Vagina (tissue), 2 donors: ENCODE measurements at places on chromosomes 3 and 15. TPM values are rescaled to one million over a fixed set of nuclear protein-coding genes. Genes with fewer than 3 reads are reported as not detected.

GRCh38 chr15:70090436-70091296 lies 7.1 kb downstream of the TLE3 start:
- DNase-seq: no peak

- DNase-seq: no peak
Observed at GRCh38 chr15:98263787-98264186, 303.3 kb downstream of the ARRDC4 start.

DNA sequence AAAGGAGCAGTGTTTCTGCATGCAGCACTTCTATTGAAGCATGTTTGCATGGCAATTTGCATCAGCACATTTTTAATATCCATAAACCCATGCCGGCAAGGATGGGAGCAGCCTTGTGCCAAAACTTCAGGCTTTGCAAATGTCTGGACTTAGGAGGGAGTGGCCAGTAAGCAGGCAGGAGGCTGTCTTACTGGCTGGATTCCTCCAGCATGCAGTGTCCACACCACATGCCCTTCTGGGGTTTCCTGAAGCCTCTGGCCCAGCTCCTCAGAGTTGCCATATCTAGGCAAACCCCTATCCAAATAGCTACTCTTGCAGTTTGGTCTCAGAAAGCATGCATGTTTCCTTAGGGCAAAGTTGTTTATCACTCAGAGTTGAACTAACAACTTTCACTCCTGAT lies 139.1 kb upstream of the MRPS22 start:
- DNase-seq: no peak

GRCh38 chr3:179852142-179852905 lies 184.4 kb downstream of the PEX5L start:
- no peak for DNase-seq

GRCh38 chr3:170909129-170909903 lies 879 bp upstream of the EIF5A2 start:
- peak; percentile 87 for DNase-seq

- peak; percentile 13 for DNase-seq
Observed at GRCh38 chr15:48400086-48400485, 68.9 kb downstream of the DUT start.

DNA sequence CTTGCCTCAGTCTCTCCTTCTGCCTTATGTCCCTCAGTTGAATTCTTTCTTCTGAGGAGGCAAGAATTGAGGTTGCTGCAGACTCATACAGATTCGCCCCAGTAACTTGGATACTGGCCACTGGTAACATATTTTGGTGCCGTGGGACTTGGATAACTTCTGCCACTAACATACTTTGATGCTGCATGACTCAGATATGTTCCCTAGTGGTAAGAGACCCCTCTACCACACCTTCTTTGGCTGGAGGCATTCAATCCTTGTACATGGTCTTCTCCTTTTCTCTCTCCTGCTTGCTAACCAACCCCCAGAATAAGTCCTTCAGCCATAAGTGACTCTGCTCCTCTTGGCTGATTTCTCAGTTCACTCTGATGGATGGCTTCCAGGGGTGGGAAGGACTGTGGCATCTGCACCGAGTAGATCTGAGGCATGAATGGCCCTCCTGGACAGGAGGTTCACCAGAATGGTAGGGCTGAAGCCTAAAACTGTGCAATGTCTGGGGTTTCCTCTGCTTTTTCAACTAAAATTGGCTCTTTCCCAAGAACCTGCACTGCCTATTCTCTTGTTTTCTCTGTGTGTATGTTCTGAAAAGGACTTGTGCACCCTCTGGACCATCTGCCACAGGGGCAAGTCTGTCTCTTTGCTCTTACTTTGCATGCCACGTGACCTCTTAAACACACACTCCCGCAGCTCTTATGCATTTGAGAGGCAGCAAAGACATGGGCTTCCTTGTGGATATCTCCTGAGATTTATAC lies 55.5 kb upstream of the FSTL1 start:
- DNase-seq: no peak

GRCh38 chr3:66267031-66267430 lies 46.2 kb downstream of the SLC25A26 start:
- DNase-seq: no peak

DNA sequence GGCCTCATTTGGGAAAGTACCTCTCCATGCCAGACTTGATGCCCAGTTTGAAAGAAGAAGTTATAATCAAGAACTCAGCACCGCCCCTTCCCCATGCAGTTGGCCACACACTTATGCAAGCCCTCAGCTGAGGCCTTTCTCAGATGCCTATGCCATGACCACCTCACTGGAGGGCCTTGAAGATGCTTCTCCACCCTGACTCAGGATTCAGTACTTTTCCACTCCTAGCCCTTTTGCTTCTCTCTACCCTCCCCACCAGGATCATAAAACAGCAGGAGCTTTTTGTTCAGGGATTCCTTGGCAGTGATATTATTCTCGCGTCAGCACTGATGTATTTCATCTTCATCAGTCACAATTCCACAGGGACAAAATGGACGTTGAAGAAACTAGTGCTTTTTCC lies 313.5 kb downstream of the PYDC2 start:
- no peak for DNase-seq

DNA sequence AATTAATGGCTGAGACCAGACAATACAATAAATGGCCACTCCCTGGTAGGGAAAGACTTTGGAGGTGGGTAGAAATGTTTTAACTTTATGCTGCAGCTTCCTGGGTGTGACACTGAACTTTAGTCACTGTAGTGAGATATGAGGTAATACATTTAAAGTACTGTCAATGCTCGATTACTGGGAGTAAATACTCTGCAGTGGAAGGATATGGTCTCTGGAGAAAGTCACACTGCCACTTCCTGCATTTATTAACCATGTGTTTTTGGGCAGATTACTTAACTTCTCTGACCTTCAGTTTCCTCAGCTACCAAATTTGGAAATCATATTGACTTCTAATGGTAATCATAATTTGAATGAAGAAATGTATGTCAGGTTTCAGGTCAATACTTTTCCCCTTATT lies 317.1 kb upstream of the TGFBR2 start:
- DNase-seq: no peak

DNA sequence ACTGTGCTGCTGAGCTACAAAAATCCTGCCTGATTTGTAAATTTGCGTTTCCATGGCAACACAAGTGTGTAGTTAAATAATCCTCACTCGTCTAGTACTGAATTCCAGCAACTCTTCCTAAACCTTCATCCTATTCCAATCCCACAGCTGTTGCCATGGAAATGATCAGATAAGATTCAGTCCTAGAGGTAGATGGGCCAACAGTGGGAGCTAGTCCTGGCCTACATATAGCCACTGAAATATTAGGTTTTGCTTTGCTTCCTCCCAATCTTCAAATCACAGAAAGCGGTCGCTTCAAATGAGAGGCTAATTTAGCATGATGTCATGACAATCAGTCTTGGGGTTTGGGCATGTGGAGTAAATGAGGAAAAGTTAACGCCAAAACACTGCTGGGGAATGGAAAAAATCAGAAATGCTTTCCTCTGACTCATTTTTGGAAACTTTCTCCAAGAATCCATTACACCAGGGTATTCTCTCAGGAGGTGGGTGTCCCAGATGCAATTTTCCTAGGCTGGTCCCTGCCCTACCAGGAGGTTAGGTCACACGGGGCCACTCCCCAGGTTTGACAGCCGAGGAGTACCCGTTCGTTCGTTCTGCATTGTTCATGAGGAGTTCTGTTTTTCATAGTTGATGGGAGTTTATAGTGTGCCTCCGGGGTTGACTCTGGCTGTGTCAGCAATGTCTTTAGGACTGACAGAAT lies 159.2 kb upstream of the SLCO3A1 start:
- DNase-seq: no peak

Gene CLDN18
- not detected for total RNA-seq

Gene RBMS3
- total RNA-seq: 70.0 TPM
